ENCODE measurements at places on chromosomes 1 and 21.

GRCh38 chr1:168408884-168409283 lies 128.2 kb downstream of the TBX19 start:
- peak; percentile 88 for DNase-seq

GRCh38 chr1:46735708-46736324 lies 16.9 kb upstream of the EFCAB14 start:
- DNase-seq: no peak

DNA sequence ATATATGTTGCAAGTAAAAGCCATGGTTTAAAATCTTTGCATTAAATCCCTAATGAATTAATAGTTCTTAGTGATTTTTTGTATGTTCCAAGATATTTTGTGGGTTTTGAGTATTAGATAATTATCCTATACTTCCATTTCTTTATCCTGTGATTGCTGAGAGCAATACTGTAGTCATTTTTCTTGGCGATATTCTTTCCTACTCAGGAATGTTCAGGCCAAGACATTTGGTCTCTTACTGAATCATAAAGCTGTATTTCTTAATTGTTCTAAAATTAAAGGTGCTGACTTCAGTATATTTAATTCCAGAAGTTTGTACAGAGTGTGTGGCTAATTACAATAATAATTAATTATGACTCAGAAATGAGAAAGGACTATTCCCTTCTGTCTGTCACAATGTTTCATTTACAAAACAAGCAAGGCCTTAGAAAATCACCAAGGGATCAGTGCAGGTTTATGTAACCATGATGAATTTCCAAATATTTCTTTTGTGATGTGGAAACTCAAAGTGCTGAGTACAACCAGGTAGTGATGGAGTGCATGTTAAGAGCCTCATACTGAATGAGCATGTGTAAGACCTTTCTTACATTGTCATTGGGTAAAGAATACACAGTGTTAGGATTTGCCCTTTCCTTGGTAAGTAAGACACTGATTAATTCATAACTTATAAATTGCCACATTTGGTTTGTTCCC lies 161.2 kb downstream of the HMCN1 start:
- DNase-seq: no peak

DNA sequence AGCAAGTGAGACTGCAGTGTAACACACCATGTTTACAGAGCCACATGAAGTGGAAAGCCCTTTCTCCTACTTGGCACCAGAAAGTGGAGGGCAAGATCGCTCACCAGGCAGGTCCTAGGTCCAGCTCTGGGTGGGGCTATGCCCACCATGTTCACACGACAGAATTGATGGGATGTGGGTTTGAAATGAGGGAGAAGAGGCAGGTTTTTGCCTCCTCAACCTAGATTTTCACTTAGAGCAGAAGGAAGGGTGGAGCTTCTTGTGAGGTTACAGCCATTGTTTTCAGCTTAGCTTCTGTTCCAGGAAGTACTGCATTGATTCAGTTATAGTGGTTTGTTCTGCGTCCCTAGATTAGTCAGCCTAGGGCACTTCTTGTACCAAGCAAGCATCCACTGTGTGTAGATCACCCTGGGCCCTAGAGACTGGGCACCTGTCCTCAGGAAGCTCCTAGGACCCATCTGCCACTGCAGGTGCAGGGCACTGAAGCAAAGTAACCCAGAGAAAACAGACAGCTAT lies 2.3 kb downstream of the CD53 start:
- no peak for DNase-seq

GRCh38 chr1:232538224-232538942 lies 91.5 kb downstream of the SIPA1L2 start:
- peak; percentile 83 for DNase-seq

GRCh38 chr1:192342842-192343241 lies 26.1 kb downstream of the RGS21 start:
- no peak for DNase-seq

Data from kidney epithelial cell (primary cell).